ENCODE measurements at places on chromosomes 11 and 22. TPM values are rescaled to one million over a fixed set of nuclear protein-coding genes. Genes with fewer than 3 reads are reported as not detected.
A peak's percentile ranks its signal among the peaks of the same experiment; 100 is the strongest.

APOL6 gene
- 14.6 TPM for total RNA-seq

GRCh38 chr11:79932612-79933011, 491.8 kb upstream of the TENM4 start:
- no peaks in the 10 kb centered on the region for H3K27me3 ChIP-seq
- no peak overlapping the region for H3K4me3 ChIP-seq
- no peaks in the 10 kb centered on the region for H3K36me3 ChIP-seq
- no peak for DNase-seq

GRCh38 chr22:27799015-27799826, 2.3 kb downstream of the MN1 start:
- H3K4me1 ChIP-seq: peaks cover 67% of the 10 kb centered on the region
- H3K36me3 ChIP-seq: no peaks in the 10 kb centered on the region
- peak overlapping the region; percentile 94 for H3K4me3 ChIP-seq

GRCh38 chr11:68939583-68940555, 36.2 kb downstream of the IGHMBP2 start:
- H3K4me3 ChIP-seq: no peak overlapping the region
- no peak overlapping the region for H3K27ac ChIP-seq
- H3K4me1 ChIP-seq: no peaks in the 10 kb centered on the region
- DNase-seq: no peak

GRCh38 chr22:37358917-37359316, 68.4 kb downstream of the ELFN2 start:
- DNase-seq: no peak
- H3K4me3 ChIP-seq: no peak overlapping the region
- peaks cover 11% of the 10 kb centered on the region for H3K27me3 ChIP-seq
- H3K27ac ChIP-seq: no peak overlapping the region

TUB gene
- total RNA-seq: under 0.01 TPM

DNA sequence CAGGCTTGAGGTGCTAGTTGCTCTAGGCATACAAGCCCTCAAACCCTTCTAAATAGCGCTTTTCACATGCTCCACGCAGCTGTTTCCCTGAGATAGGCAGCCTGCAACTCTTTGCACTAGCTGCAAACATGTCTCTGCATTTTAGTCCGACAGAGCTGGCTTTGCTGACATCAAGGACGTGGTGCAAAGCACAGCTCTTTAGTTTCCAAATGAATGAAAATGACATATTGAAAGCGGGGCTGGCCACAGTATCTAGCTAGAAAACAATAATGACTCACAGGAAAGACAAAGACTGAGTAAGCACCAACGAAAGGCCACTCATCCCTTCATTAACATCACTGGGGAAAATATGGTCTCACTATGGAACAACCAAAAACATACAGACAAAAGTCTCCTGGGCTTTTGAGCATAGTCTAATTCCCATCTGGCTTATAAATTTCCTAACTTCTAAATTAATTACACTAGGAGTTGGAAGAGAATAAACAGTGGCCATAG, 15.3 kb upstream of the ZC3H12C start:
- DNase-seq: peak; percentile 39
- no peaks in the 10 kb centered on the region for H3K27me3 ChIP-seq
- H3K4me3 ChIP-seq: no peak overlapping the region
- H3K27ac ChIP-seq: no peak overlapping the region
- H3K36me3 ChIP-seq: no peaks in the 10 kb centered on the region
- peaks cover 8% of the 10 kb centered on the region for H3K4me1 ChIP-seq

DNA sequence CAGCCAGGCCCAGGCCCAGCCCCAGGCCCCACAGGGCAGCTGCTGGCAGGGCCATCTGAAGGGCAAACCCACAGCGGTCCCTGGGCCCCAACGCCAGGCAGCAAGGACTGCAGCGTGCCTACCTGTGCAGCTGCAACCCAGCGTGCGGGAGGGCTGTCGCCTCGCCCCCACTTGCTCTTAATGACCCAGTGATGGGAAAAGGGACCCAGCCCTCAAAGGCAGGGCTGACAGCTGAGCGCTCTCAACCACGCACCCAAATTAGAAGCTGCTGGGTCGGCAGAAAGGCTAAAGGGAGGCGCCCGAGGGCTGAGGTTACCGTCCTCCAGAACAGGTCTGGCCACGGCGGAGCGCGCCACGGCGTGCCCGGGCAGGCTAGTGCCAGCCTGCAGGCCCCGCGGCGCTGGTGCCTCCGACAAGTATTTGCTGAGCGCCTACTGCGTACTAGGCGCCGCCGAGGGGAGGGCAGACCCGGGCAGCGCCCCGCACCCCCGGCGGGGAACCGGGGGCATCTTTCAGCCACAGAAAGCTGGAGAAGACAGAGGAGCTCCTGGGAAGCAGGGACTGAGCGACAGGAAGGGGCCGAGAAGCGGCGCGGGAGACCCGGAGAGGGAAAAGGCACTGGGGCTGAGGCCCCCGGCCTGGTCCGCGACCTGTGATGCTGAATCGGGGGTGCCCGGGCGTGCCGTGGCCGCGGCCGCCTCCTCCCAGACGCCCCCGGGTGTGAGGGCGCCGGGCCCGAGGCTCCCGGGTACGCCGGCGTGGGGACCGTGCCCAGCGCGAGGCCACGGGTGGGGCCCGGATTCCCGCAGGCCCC, 773 bp downstream of the HRAS start:
- H3K27me3 ChIP-seq: peaks cover 22% of the 10 kb centered on the region
- H3K27ac ChIP-seq: peak overlapping the region; percentile 92
- H3K4me1 ChIP-seq: peaks cover 48% of the 10 kb centered on the region
- peaks cover 13% of the 10 kb centered on the region for H3K36me3 ChIP-seq
- DNase-seq: peak; percentile 69

- no peaks in the 10 kb centered on the region for H3K36me3 ChIP-seq
- no peaks in the 10 kb centered on the region for H3K4me1 ChIP-seq
- no peak overlapping the region for H3K4me3 ChIP-seq
- DNase-seq: no peak
- H3K27me3 ChIP-seq: no peaks in the 10 kb centered on the region
Observed at GRCh38 chr11:11095831-11096723, 238.2 kb upstream of the ZBED5 start.

GRCh38 chr11:7143908-7144307, 55.1 kb downstream of the RBMXL2 start:
- no peaks in the 10 kb centered on the region for H3K36me3 ChIP-seq
- H3K27ac ChIP-seq: no peak overlapping the region

- no peak for DNase-seq
- no peaks in the 10 kb centered on the region for H3K27me3 ChIP-seq
- no peak overlapping the region for H3K4me3 ChIP-seq
- H3K36me3 ChIP-seq: no peaks in the 10 kb centered on the region
- H3K27ac ChIP-seq: no peak overlapping the region
Observed at GRCh38 chr11:125443767-125444311, 52.2 kb downstream of the FEZ1 start.

DNA sequence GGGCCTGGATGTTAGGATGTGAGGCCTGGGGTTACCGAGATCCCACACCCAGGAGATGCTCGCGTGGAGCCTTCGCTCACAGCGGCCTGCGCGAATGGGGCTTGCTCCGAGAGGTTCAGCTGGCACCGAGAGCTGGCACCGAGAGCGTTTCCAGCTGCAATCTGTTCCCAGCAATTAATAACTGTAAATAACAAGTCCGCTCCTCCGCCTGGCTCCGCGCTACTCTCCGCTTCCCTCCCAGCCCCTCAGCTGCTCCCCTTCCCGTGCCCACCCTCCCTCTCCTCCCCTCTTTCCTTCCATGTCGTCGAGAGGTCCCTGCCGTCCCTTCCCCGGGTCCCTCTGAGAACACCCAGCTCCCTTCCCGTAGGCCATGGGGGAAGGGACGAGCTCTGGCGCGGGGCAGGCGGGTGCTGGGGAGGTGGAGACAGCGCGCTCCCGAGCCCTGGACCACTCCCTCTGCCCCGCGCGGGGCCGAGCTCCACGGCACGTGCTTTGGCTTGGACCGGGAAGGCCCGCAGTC, 110.8 kb downstream of the WNT7B start:
- peak overlapping the region; percentile 28 for H3K4me3 ChIP-seq
- no peak overlapping the region for H3K27ac ChIP-seq
- peak; percentile 62 for DNase-seq

DNA sequence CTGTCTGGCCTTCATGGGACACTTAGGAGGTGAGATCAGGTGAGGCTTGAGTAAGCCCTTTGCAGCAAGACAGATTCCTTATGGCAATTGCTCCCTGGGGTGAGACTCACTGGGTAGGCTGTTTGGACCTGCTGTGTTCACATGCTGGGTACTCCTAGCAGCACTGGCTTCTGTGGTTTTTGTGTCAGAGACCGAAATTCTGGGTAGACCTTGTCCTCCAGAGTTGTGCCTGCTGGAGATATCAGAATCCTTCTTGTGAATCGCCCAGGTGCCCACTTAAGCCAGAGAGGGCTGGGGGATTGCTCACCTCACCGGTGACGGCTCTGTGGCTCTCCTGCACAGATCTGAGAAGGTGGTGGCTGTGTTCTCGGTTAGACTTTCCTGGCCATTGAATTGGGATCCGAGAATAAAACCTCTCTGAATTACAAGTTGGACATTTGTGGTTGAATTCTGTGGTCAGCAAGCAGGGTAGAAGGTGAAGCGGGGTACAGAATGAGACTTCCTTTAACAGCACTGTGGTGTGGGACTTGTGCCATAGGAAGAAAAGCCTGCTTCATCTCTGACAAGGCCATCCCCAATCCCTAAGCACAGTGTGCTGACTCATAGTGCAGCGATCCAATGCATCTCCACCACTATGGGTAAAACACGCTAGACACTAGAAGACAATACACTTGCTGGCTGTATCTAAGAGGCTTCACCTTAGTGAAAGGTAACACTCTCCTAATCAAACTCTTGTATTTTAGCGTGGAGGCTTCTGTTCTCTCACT, 52.5 kb upstream of the TTC12 start:
- no peak overlapping the region for H3K4me3 ChIP-seq
- no peak overlapping the region for H3K27ac ChIP-seq
- H3K27me3 ChIP-seq: no peaks in the 10 kb centered on the region
- no peaks in the 10 kb centered on the region for H3K4me1 ChIP-seq
- peaks cover 16% of the 10 kb centered on the region for H3K36me3 ChIP-seq

TRIM51 gene
- not detected for total RNA-seq

OR51S1 gene
- total RNA-seq: not detected

DNA sequence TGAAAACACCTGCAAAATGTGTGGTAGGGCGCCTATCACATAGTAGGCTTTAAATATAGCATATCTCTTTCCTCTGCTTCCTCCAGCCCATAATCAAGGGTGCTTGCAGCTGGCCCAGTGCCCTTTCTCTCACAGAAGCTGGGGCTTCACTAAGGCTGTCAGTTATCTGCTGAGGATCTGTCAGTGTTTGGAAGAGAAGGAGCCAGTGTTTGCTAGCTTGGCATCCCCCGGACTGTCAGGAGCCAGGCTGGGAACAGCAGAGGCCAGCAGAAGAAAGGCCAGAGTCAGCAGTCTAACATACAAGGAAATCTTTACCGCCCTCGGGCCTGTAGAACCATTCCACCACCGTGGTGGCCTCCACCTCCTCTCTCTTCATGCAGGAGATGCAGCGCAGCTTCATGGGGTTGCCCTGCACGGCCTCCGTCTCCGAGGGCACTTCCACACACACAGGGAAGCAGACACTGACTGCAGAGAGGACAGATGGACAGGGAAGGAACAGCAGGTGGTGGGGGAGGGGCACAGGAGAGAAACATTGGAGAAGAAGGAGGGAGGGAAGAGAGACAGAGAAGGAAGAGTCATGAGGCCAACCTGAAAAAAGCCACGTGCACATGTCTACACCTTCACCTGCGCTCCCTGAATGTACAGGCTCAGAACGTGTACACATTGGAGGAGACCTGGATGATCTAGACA, 9.0 kb downstream of the SCN3B start:
- DNase-seq: no peak
- peaks cover 5% of the 10 kb centered on the region for H3K27me3 ChIP-seq
- H3K4me1 ChIP-seq: no peaks in the 10 kb centered on the region
- no peak overlapping the region for H3K4me3 ChIP-seq
- H3K36me3 ChIP-seq: no peaks in the 10 kb centered on the region
- no peak overlapping the region for H3K27ac ChIP-seq

LGALS12 gene
- total RNA-seq: not detected

- DNase-seq: peak; percentile 50
- H3K4me1 ChIP-seq: peaks cover 5% of the 10 kb centered on the region
- no peak overlapping the region for H3K4me3 ChIP-seq
- H3K36me3 ChIP-seq: no peaks in the 10 kb centered on the region
Observed at GRCh38 chr11:96143041-96143521, 199.9 kb downstream of the MAML2 start.

GRCh38 chr11:64534950-64535349, 56.1 kb upstream of the SLC22A12 start:
- no peak overlapping the region for H3K27ac ChIP-seq
- no peaks in the 10 kb centered on the region for H3K4me1 ChIP-seq
- no peak for DNase-seq
- H3K4me3 ChIP-seq: no peak overlapping the region
- H3K27me3 ChIP-seq: peaks cover 44% of the 10 kb centered on the region

GRCh38 chr11:2729841-2730240, 30.0 kb upstream of the KCNQ1OT1 start:
- H3K4me1 ChIP-seq: no peaks in the 10 kb centered on the region
- no peak for DNase-seq
- no peak overlapping the region for H3K27ac ChIP-seq
- no peak overlapping the region for H3K4me3 ChIP-seq
- H3K27me3 ChIP-seq: no peaks in the 10 kb centered on the region

PSMD13 gene
- total RNA-seq: 132 TPM

- H3K4me1 ChIP-seq: no peaks in the 10 kb centered on the region
- no peak for DNase-seq
- H3K36me3 ChIP-seq: no peaks in the 10 kb centered on the region
Observed at GRCh38 chr11:119749006-119749565, 20.1 kb upstream of the NECTIN1 start.

DNA sequence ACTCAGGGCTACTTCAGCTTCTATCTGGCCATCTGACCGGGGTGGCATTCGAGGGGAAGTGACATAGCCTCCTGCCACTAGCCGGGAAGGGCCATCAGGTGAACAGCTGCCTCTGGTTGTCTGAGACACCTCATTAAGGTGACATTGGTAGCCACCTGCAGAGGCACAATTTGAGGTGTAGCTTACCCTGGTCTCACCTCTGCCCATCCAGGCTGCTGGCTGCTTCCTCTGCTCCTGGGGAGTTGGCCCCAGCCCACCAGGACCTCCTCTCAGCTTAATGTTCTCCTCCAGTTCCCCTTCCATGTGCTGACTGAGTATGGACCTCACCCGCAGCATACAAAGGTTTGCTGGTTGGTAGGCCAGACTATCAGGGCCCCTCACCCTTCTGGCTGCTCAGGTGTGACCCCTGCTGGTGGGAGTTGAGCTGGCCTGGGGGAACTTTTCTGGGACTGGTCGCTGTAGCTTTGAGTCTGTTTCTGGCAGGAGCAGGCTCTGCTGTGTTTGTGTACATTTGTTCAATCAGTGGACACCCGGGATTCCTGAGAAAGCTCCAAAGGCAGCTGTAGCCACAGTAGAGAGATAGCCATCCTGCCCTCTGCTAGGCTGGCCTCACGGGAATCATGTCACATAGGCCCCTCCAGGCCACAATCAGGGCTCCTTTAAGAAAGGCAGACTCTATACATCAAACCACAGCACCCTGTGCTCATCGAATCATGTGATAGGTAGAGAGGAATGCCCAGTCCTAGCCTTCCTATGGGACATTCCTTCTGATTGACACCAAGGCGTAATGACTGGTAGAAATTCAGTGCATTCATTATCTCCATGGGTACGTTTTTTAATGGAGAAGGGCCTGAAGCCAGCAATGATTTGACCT, 295.1 kb upstream of the PLET1 start:
- H3K27me3 ChIP-seq: no peaks in the 10 kb centered on the region
- peaks cover 8% of the 10 kb centered on the region for H3K4me1 ChIP-seq
- H3K4me3 ChIP-seq: no peak overlapping the region
- no peak overlapping the region for H3K27ac ChIP-seq

Measured in stomach (tissue), 19 donors.